ENCODE measurements at places on chromosomes 2 and 18.

DNA sequence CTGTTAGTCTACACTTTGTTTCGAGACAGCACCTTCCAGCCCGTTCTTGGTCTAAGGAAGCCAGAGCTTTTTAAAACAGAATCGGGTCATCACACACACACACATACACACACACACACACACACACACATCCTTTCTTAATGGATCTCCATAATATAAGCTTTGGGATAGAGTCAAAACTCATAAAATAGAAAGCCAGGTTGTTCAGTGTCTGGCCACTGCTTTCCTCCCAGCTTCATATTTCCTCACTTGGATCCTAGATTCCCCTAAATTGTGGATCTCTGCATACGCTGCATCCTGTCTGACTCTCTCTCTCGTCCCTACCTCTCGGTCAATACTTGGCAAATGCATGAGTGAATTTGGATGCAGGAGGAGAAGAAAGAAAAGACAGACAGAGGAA, 120.5 kb upstream of the SLC14A2 start:
- no peak for DNase-seq

DNA sequence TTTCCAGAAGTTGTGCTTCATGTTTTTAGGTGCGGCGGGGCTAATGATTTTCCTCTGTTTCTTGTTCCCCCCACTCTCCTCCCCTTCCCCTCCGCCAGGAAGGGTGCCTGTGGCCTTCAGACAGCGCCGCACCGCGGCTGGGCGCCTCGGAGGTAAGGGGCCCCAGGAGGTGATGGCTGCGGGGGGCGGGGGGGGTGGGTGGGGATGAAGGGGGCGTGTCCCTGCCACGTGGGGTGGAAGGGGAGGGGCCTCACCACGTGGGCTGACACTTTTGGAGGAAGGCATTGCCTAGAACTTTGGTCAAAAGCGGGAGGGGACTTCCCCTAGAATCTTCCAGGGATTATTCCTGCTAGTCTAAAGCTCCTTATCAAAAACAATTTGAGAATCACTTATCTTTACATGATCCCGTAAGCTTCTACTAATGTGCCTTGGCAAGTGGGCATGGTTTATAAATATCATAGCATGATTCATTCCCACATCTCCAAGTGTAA, 83.1 kb downstream of the FAM210A start:
- DNase-seq, result no peak

- no peak for DNase-seq
Measured at GRCh38 chr2:156663757-156664409, 227.7 kb downstream of the GPD2 start.

DNA sequence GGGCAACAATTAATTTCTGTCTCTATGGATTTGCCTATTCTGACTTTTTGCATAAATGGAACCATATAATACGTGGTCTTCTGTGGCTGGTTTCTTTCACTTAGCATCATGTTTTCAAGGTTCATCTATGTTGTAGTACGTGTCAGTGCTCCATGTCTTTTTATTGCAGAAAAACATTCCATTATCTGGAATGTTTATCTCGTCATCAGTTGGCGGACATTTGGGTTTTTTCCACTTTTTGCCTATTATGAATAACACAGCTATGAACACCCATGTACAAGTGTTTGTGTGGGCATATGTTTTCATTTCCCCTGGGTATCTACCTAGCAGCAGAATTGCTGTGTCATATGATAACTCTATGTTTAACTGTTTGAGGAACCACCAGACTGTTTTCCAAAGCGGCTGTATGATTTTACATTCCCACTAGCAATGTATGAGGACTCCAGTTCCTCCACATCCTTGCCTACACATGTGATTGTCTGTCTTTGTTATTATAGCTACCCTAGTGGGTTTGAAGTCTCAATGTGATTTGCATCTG, 49.9 kb downstream of the MYO7B start:
- no peak for DNase-seq

GRCh38 chr2:50538147-50538546, 493.8 kb downstream of the NRXN1 start:
- DNase-seq, result no peak

GRCh38 chr2:84904151-84904550, 1.3 kb upstream of the TMSB10 start:
- DNase-seq, result no peak

DNA sequence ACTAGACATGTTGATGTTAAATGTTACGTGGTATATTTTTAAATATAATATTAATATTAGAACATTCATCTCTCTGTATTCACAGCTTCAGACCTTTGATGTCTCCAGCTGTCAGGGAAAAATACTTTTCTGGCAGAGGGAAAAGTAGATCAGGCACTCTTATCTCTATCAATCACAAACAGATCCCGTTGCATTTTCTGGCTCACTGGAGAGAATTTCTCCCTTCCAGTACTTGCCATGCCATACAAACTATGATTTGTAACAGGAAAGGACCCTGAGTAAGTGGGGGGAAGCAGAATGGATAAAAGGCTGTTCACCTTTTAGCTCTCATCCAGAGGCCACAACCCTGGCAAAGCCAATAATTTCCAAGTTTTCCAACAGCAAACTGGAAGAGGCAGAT, 158.0 kb downstream of the TCF4 start:
- no peak for DNase-seq

DNA sequence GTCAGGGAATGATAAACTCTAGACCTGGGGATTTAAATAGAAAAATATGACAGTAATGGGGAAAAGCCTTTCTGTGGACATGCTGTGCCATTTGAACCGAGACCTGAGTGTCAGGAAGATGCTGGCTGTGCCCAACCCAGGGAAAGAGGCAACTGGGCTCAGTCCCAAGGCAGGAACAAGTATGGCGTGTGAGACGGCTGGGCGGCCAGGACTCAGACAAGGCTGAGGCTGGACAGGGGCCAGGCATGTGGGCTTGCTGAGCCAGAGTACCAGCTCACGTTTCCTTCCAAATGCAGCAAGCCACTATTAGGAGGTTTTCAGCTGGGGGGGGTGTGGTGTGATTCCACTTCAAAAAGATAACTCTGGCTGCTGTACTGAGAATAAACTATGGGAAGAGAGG, 92.4 kb downstream of the INPP5D start:
- DNase-seq, result no peak

DNA sequence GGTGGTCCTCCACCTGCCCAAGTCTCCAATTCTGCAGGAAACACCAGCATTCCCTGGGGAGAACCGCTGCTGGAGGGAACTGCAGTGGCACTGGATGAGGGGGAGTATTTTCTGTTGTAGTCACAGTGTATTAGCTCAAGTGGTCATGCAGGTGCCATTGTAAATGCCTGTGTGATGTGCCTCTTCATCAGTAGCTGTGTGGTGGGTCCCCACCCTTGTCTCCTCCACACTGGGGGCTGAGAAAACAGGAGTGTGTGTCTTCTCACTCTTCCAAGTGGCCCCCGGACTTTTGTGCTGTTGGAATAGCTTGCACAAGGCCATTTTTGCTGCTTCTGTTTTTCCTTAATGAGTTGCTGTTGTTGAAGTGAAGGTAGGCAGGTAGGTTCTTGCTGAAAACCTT, 8.7 kb downstream of the NCK2 start:
- no peak for DNase-seq

DNA sequence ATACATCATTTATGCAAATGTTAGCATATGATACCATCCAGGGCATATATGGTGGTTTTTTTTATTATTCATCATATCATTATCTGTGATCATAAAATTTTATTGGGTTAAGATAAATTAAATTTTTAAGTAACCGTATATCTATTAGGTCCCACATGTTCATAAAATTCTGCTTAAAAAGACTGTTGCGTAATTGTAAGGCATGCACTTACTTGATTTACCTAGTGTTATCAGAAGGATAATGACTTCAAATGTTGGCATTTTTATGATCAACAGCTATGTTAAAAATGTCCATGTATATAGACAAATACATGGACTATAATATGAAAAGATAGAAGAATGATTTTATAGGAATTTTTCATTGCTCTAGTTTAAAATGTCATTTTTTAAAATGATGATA, 1625.5 kb upstream of the CELF4 start:
- no peak for DNase-seq

GRCh38 chr2:44817673-44818335, 123.7 kb upstream of the SIX3 start:
- no peak for DNase-seq

All from LoVo (cell line).